ENCODE measurements at places on chromosomes 2 and 18.

- DNase-seq: no peak
Measured at GRCh38 chr2:85390941-85391669, 19.1 kb downstream of the CAPG start.

DNA sequence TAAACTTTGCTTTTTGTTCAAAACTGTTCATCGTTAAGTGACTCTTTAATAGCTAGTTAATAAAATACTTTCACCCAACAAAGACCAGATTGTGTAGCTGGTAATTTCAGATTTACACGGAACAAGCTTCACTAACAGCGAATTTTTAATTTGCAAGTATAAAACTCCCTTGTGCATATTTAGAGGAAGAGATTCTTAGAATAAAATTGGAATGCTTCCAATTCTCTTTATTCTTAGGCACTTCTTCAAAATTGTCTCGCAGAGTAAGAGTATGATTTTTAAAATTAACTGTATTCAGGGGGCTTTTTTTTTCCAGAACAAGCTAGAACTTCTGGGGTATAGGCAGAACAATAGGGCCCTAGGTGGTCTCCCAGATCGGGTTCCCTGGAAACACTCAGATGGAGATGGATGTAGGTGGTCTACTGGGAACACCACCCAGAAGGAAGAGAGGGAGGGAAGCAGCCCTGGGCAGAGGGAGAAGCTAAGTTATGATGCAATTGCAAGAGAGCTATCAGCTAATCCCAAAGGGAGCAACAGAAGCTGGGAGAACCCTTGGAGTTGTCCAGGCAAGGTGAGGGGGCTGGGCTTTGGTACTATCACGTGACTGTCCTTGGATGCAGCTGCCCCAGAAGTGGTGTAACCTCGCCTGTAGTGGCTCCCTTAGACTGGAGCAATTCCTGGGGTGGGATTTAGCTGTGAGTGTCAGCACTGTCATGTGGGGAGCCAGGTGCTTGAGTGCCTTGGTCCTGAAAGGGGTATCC, 151.7 kb upstream of the ASB18 start:
- no peak for DNase-seq

- DNase-seq: no peak
Measured at GRCh38 chr18:76432274-76432755, 62.7 kb downstream of the ZNF516 start.

DNA sequence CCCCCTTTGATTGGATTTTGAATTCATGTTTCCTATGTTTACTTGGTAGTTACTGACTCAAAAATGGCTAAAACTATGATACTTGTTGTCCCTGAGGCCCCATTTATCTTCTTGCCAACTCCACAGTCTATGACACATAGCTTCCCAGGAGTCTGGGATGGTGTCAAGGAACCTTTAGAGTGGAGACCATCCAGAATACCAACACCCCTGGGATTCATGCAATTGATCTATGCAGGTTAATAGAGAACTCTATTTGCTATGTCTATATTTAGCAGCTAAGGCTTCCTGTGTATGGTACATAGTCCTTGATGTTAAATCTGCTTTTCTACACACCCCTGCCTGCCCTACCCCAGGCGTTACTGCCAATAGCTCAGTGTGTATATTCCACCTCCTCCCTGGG, 218.5 kb upstream of the HDAC4 start:
- DNase-seq: no peak

DNA sequence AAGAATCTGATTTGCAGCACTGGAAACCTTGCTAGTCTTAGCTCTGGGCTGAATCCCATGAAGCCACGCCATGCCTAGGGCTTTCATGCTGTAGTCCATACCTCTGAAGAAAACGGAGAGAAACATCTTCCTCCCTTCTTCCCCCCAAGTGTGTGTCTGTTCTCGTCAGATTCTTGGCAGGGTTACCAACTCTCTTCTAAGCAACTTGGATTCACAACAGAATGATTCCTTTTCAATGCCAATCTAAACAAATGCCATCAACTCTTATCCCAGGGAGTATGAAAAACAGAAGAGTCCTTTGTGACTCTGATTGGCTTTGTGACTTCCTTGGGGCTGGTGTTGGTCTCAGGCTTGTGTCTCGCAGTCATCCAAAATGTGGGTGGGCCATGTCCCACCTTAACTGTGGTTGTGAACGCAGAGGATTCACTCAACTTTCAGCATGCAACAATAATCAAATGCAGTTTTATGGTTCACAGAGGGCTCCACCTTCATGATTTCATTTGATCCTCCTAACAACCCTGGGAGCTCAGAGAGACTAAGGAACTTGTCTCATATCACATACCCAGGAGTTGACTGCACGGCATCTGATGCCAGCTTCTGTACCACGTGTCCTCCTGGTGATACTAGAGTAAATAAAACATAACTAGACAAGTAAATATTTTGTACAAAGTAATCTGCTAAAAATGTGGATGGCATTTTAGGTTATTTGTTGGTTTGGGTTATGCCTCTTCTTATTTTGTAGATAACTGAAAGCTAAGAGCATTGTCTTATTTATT, 186.0 kb upstream of the TNP1 start:
- DNase-seq: no peak

- no peak for DNase-seq
Measured at GRCh38 chr2:37614061-37614738, 57.2 kb downstream of the CDC42EP3 start.

DNA sequence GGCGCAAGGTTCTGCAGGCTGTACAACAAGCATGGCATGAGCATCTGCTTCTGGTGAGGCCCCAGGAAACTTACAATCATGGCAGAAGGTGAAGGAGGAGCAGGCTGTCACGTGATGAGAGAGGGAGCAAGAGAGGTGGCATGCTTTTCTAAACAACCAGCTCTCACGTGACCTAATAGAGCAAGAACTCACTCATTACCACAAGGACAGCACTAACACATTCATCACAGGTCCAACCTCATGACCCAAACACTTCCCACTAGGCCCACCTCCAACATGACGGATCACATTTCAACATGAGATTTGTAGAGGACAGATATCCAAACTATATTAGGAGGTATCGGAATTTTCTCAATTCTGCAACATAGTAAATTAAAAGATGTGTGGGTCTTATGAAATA, 108.8 kb upstream of the DLX2 start:
- DNase-seq: no peak

- DNase-seq: peak; percentile 71
Measured at GRCh38 chr2:187541086-187542085, 12.8 kb downstream of the TFPI start.

- no peak for DNase-seq
Measured at GRCh38 chr18:64982414-64983055, 768.3 kb upstream of the CDH7 start.

DNA sequence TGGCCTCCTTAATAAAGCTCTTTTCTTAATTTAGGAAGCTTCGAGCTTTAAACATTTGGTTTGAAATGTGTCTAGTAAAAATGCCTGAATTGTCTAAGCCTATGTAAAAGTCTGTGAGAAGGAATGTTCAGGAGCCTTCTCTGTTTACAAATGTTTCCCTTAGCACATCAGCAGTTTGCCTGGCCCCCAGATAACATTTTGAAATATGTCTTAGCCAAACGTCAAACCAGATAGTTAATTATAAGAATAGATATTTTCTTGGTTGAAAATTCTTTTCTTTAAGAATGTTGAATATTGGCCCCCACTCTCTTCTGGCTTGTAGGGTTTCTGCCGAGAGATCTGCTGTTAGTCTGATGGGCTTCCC, 498.6 kb downstream of the CCDC85A start:
- no peak for DNase-seq

- DNase-seq: peak; percentile 3
Measured at GRCh38 chr18:35178260-35178659, 62.6 kb upstream of the ZNF397 start.

GRCh38 chr2:118699447-118700175, 147.8 kb downstream of the EN1 start:
- no peak for DNase-seq

DNA sequence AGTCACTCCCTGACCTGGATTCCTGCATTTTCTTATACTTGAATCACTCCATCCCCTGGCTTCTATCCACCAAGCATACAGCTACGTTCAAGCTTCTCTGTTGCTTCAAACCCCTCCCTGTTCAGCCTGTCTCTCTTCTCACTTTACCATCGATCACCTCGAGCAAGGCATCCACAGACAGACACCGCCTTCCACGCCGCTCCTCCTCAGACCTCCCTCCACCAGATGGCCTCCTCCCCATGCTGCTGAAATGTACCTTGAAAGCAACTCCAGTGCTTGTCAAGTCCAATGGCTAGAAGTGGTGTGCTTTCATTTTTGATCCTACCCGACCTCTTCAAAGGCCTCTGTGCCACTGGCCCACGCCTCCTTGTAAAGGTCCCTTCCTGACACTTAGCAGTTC, 131.3 kb upstream of the ACAA2 start:
- DNase-seq: no peak
